ENCODE measurements at places on chromosomes 3 and 15. TPM values are rescaled to one million over a fixed set of nuclear protein-coding genes. Genes with fewer than 3 reads are reported as not detected.

The CX3CR1 gene
- not detected for total RNA-seq

The WNT5A gene
- 146 TPM for total RNA-seq

The CMTM8 gene
- 16.8 TPM for total RNA-seq

GRCh38 chr3:55446850-55447249 is 40.3 kb downstream of the WNT5A start:
- DNase-seq: no peak

The TMEM108 gene
- not detected for total RNA-seq

DNA sequence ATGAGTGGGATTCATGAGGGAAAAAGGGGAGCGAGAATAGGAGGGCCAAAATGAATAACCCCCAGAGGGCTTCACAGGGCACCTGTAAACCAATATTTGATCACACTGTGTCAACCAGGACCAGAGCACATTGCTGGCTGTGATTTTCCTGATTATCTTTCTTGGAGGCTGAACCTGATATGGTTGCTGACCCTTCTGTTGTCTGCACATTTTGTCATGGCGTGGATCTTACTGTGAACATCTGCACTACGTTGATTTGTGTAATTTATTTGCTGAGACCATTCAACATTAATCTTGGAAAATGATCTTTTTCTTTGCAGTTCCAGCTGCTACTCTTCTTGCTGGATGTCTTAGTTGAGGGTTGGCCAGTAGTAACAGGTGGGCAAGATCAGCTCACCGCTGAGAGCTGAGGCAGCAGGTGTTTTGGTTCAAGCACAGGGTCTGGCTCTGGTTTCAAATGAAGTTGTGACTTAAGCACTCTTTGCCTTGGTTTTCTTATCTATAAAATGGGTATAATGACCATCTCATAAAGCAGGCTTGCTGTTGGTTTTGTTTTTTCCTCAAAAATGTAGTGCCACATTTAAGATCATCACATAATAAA is 61.2 kb downstream of the ARHGEF26 start:
- DNase-seq: no peak

GRCh38 chr3:21839592-21839991 is 88.6 kb upstream of the ZNF385D start:
- DNase-seq: no peak

- DNase-seq: peak; percentile 89
Observed at GRCh38 chr3:192892981-192893700, 24.5 kb downstream of the MB21D2 start.

The NOX5 gene
- 1.5 TPM for total RNA-seq

The KBTBD13 gene
- not detected for total RNA-seq

The GOLGA8G gene
- not detected for total RNA-seq

- no peak for DNase-seq
Observed at GRCh38 chr15:93196135-93196670, 107.2 kb upstream of the RGMA start.

- no peak for DNase-seq
Observed at GRCh38 chr3:5499404-5499803, 311.9 kb downstream of the EDEM1 start.

The MRPL3 gene
- total RNA-seq: 110 TPM

The HDAC11 gene
- total RNA-seq: 24.3 TPM

GRCh38 chr3:111472556-111472955 is 69.4 kb upstream of the CD96 start:
- peak; percentile 64 for DNase-seq

The TYRO3 gene
- 30.8 TPM for total RNA-seq

The SLC6A20 gene
- total RNA-seq: not detected

The AP4E1 gene
- total RNA-seq: 5.7 TPM

GRCh38 chr3:158368271-158368670 is 202.7 kb upstream of the MLF1 start:
- no peak for DNase-seq

GRCh38 chr3:48299746-48300712 is 33.4 kb downstream of the SPINK8 start:
- no peak for DNase-seq

DNA sequence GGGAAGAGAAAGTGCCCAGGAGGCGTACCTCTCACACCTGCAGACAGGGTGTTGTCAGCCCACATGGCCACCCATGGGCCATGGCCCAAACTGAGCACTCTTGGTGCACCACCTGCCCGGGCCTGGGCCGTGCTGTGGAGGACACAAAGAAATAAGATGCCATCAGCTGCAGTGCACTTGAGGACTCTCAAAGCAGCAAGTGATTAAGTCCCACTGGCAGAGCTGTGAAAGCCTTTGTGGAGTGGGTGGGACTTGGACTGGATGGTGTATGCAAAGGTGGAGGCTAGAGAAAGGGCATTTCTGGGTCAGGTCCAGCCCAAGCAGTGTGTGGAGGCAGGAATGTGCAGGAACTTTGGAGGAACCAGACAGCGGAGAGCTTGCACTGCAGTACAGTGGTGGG is 122.3 kb downstream of the MEGF11 start:
- DNase-seq: no peak

- DNase-seq: no peak
Observed at GRCh38 chr3:136412307-136412706, 162.2 kb downstream of the PCCB start.
